ENCODE measurements at places on chromosomes 16 and 17. TPM values are rescaled to one million over a fixed set of nuclear protein-coding genes. Genes with fewer than 3 reads are reported as not detected.

Gene ZNF598
- total RNA-seq = 47.8 TPM

Gene CARD14
- total RNA-seq = 10.9 TPM

Gene TMEM88
- 0.85 TPM for total RNA-seq

Gene KRT12
- total RNA-seq = not detected

Gene PIRT
- total RNA-seq = not detected

Gene CCDC40
- total RNA-seq = 0.68 TPM

Gene CLDN6
- 0.14 TPM for total RNA-seq

Gene RND2
- total RNA-seq = 0.07 TPM

Gene TP53TG3D
- total RNA-seq = not detected

Gene KRTAP3-1
- not detected for total RNA-seq

Gene NLGN2
- 1.4 TPM for total RNA-seq

Gene CDH8
- total RNA-seq = 0.21 TPM

Gene ANKRD40CL
- not detected for total RNA-seq

Gene ITGAD
- total RNA-seq = not detected

Gene SYNGR3
- 4.4 TPM for total RNA-seq

Gene CTRB2
- total RNA-seq = not detected

Gene LGALS9B
- total RNA-seq = 0.50 TPM

Gene ATP2C2
- 26.7 TPM for total RNA-seq

Gene PRRT2
- not detected for total RNA-seq

Gene CD300LF
- not detected for total RNA-seq

Gene CMTR2
- total RNA-seq = 46.5 TPM

Gene RAB34
- total RNA-seq = 50.2 TPM

Gene ADAT1
- 74.2 TPM for total RNA-seq

Gene KRTAP9-2
- not detected for total RNA-seq

Gene KRTAP1-1
- total RNA-seq = not detected

Gene CRYM
- 0.68 TPM for total RNA-seq

Gene CLDN7
- total RNA-seq = 453 TPM

Gene KRTAP2-1
- not detected for total RNA-seq

Gene MYH3
- 0.68 TPM for total RNA-seq

Gene MARVELD3
- total RNA-seq = 48.7 TPM

Gene UTS2R
- total RNA-seq = not detected

Gene RGS11
- 0.14 TPM for total RNA-seq

Gene AANAT
- not detected for total RNA-seq

Gene KRTAP3-2
- not detected for total RNA-seq

Gene KRT13
- total RNA-seq = 231 TPM

Gene C17orf113
- 0.64 TPM for total RNA-seq

Gene XYLT1
- 2.4 TPM for total RNA-seq

Gene SLC35G6
- total RNA-seq = not detected

Gene PIK3R5
- 0.07 TPM for total RNA-seq

Gene FBXW10
- 0.14 TPM for total RNA-seq

Gene CLEC19A
- not detected for total RNA-seq

Gene RHOT1
- 44.6 TPM for total RNA-seq

Gene PYY
- 0.68 TPM for total RNA-seq
